SK-N-MC (cell line): ENCODE measurements at places on chromosomes 5 and 9.

GRCh38 chr9:120397453-120397852 is 182.5 kb downstream of the CDK5RAP2 start:
- DNase-seq: no peak

DNA sequence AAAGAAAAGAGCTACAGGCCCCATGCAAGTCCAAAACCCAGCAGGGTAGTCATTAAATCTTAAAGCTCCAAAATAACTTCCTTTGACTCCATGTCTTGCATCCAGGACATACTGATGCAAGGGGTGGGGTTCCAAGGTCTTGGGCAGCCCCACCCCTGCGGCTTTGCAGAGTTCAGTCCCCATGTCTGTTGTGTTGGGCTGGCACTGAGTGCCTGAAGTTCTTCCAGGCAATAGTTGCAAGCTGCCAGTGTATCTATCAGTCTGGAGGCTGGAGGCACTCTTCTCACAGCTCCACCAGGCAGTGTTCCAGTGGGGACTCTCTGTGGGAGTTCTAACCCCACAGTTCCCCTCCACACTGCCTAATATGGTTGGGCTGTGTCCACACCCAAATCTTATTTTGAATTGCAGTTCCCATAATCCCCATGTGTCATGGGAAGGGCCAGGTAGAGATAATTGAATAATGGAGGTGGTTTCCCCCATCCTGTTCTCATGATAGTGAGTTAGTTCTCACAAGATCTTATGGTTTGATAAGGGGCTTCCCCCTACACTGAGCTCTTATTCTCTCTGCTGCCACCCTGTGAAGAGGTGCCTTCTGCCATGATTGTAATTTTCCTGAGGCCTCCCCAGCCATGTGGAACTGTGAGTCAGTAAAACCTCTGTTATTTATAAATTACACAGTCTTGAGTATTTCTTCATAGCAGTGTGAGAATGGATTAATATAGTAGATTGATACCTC is 237.5 kb upstream of the ADRA1B start:
- no peak for DNase-seq

GRCh38 chr9:75169623-75170022 is 81.3 kb downstream of the OSTF1 start:
- DNase-seq: no peak

DNA sequence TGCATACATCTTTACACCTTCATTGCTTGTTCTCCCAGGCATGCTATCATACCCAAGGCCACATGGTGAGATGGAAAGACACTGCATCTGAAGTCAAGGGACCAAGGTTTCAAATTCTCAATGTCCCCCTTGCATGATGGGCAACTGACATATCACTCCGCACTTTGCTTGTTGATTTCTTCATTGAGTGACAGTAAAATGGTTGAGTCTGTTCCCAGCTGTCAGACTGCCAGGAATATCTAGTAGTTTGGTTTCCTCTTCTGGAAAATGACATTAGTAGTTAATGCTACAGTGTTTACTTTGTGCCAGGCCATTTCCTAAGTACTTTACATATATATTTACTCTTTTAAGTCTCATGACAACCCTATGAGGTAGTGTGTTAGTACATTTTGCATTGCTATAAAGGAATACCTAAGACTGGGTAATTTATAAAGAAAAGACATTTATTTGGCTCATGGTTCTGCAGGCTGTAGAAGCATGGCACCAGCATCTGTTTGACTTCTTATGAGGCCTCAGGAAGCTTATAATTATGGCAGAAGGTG is 114.4 kb downstream of the PCSK1 start:
- DNase-seq: no peak

- no peak for DNase-seq
Observed at GRCh38 chr5:77953374-77953773, 177.2 kb upstream of the TBCA start.

GRCh38 chr9:95224376-95225019 is 93.0 kb downstream of the FANCC start:
- DNase-seq: no peak

DNA sequence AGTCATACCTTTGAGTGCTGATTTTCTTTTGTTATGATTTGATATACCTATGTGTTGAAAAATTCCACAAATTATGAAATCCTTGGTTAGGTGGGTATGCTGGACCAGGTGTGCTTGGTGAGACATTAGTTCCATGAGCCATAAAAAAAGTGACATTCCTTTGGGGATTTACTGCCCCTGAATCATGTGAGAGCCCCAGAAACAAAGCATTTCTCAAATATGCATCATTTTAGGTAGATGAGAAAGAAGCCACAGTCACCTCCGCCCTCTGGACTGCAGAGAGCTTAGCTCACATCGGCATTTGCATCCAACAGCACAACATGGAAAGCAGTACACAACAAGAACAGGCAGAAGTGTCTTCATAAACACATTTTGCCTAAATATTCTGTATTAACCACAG is 55.3 kb downstream of the DAP start:
- no peak for DNase-seq

DNA sequence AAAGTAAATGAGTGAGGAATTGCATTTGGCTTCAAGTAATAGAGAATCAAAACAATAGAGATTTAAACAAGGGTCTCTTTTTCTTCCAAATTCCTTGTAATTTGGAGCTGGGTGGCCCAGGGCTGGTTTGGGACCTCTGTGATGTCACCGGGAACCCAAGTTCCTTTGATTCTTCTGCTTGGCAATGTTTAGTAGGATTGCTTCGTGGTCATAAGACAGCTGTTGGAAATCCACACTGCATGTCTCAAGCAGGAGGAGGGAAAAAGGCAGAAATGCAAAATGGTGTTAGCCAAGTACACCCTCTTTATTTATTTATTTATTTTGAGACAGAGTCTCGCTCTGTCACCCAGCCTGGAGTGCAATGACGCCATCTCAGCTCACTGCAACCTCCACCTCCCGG is 72.6 kb upstream of the IL12B start:
- no peak for DNase-seq

- DNase-seq: no peak
Observed at GRCh38 chr5:54835647-54836046, 149.7 kb downstream of the ESM1 start.

DNA sequence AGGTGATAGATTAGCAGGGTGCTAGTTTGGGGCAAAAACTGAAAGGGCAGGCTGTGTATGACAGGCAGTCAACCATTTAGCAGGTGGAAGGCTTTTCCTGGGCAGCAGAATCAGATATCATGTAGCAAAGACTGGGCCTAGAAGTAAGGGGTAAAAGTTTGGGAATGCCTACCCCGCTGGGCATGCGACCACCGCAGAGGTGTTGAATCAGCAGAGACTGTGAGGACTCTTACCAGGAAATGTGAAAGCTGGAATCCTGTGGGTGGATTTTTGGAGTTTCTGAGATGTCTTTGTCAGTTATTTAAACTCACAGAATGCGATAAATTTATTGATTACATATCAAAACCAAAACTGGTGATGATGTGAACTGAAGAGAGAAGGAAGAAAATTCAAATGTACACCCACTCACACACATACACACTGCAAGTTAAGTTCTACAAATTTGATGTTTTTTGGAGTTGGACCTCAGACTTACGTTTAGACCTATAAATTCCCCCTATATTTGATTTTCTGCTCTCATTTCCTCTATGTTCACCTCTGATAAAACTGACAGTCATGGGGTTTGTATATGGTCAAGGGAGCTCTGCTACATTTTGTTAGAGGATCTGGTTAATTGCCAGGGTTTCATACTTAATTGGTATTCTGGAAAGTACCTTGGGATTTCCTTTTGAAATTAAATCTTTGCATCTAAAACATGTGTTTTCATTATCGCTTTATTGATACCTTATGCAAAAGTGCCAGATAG is 333.6 kb downstream of the CSNK1G3 start:
- DNase-seq: no peak

GRCh38 chr5:1378096-1378495 is 33.2 kb upstream of the CLPTM1L start:
- DNase-seq: no peak

DNA sequence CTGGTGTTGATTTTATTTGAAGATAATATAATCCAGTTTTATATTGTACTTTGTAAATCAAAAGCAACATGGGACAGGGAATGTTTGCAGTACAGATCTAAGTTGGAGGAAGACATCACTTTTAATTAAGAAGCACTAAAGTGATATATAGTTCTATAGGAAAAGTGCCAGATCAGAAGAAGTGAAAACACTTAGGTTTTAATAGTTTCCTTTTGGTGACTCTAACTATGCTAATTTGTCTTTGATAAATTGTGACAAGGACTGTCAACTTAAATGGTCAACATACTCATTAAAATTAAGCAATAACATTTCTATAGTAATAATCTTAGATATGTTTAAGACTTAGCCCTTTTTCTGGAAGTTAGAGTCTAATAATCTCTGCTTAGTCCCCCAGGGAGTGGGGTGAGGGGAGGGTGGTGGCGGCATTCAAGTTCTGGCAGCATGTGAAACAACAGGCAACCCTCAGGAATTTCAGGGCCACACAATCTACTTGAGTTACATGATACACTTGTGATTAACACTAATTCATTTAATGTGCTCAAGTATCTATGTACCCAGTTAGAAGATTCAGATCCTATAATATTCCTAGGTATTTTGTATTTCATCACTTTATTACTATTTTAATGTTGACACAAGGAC is 1026.5 kb downstream of the NR2F1-AS1 start:
- no peak for DNase-seq

DNA sequence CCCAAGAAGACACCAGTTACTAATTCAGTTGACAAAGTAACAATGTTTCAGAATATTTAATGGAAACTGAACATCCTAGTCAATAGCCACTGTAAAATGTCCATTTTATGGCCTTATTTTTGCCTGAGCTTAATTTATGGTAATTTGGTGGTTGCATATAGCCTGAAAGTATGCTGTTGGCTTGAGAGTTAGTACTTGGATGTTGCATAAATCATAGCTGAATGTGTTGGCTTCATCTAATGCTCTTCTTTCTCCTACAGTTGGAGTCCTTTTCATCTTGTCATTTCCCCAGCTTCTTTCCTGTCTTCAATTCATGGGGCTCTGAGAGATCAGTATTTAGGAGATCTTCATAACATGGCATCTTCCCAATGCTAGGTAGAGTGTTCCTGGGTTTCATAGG is 164.6 kb downstream of the MAT2B start:
- DNase-seq: no peak

- DNase-seq: peak; percentile 91
Observed at GRCh38 chr9:74064702-74065101, 432.4 kb upstream of the RORB start.

DNA sequence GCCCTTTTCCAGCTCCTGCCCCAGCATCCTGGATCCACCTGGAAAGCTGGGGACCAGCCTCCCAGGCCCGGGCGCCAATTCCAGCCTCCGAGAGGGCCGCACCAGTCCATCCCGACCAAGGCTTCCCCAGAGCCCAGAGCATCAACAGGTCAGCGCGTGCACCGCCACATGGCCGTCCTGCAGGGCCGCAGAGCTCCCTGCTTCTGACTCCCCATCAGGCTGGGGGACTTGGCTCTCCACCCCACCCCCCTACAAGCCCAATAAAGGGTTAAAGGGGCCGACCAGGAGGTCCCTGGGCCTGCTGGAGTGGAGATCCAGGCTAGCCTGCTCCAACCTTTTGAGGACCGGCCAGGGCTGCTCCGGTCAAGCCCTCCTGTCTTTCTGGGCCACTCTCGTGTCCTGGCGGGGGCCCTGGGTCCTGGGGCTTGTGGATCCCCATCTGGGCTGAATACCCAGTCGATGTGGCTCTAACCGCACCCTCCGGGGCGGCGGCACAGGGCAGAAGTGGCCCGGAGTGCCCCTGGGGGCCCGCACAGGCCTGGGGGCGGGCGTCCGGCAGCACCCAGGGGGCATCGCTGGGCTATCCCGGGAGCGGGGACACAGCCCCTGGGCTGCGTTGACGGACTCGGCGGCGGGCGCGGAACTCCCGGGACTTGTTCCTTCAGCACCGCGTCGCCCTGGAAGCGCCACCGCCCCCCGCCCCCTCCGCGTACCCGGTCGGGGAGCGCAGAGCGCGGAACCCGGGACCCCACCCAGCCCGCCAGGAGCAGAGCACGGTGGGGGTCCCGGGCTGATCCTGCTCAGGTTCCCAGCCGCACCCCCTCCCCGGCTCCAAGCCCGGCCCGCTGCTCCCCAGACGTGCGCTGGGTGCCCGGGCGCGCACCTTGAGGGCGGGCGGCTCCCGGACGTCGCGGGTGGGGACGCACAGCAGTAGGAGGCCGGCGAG is 590 bp downstream of the ENTPD2 start:
- DNase-seq: no peak

DNA sequence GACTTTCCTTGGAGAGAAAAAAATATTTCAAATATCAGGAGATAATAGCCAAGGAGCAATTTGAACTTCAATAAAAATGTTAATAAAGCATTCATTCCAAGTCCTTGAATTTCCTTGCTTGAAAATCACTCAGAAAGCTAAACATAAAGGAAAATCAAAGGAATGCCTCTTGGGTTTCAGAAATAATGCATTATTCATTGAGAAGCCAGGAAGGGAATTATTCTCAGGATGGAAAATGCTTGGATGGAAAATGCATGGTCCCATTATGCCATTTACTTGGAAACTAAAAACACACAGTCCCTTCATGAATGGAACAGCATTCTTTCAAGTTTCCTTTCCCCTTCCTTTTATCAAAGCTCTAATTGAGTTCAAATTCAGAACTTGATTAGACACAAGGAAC is 160.9 kb downstream of the LPAR1 start:
- peak; percentile 70 for DNase-seq

GRCh38 chr9:92590377-92590776 is 54.6 kb upstream of the ECM2 start:
- DNase-seq: no peak

DNA sequence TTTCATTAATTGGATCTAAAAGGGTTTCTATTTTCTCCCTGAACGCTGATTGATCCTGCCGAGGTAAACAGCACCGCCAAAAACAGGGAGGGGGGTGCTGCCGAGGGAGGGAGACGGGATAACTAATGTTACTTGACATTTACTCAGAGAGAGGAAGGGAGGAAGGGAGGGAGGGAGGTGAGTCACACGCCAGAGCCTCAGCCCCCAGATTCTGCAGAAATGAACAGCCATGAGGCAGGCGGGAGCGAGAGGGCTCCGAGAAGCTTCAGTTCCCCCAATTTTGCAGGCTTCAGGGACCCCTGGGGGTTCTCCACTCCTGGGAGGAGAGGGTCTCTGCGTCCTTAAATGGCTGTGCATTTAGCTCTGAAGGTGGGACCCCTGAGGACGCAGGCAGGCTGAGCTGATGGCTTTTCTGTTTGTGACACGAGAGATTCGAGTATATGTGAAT is 59.1 kb upstream of the IER5L start:
- DNase-seq: no peak

DNA sequence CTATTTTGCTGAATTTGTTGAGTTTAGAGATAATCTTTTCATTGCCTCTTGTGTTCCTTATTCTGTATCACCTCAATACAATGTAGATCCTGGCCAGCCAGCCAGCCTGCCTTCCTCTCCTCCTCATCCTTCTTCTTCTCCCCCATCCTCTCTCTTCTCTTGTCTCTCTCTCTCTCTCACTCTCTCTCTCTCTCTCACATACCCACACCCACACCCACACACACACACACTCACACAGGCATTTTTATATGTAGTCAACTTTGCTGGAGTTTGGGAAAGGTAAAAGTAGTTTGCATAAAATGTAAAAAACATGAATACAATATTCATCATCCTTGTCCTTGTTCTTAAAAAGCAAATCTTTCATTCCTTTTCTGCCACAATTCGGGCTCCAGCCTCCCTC is 60.5 kb downstream of the ZFAND5 start:
- DNase-seq: no peak

GRCh38 chr5:97148288-97148687 is 5.9 kb upstream of the LIX1 start:
- DNase-seq: no peak

GRCh38 chr5:116531635-116532034 is 43.0 kb downstream of the SEMA6A start:
- DNase-seq: no peak

GRCh38 chr5:140072812-140073211 is 29.7 kb upstream of the NRG2 start:
- no peak for DNase-seq

GRCh38 chr5:6886866-6887265 is 173.6 kb downstream of the TENT4A start:
- no peak for DNase-seq
